ENCODE measurements at places on chromosomes 12 and 14. TPM values are rescaled to one million over a fixed set of nuclear protein-coding genes. Genes with fewer than 3 reads are reported as not detected.

Gene GDF3
- 0.96 TPM for total RNA-seq

Gene EPYC
- total RNA-seq: not detected

Gene SLCO1A2
- total RNA-seq: not detected

Gene TMTC2
- total RNA-seq: 10.1 TPM

Gene PPFIA2
- total RNA-seq: not detected

Gene ADAM21
- total RNA-seq: 0.19 TPM

Gene GRIN2B
- total RNA-seq: not detected

Gene IGF1
- total RNA-seq: 1.4 TPM

Gene C1QL4
- total RNA-seq: not detected

Gene ACSM4
- total RNA-seq: not detected

Gene LGALS3
- 68.6 TPM for total RNA-seq

Gene MFAP5
- total RNA-seq: not detected

Gene KCNC2
- not detected for total RNA-seq

Gene RNASE4
- 20.9 TPM for total RNA-seq

Gene TTC8
- 14.4 TPM for total RNA-seq

Gene MYG1
- 45.7 TPM for total RNA-seq

Gene SPSB2
- 4.3 TPM for total RNA-seq

Gene CLEC4C
- not detected for total RNA-seq

Gene FIGNL2
- total RNA-seq: 0.98 TPM

Gene PPP1R13B
- total RNA-seq: 24.3 TPM

Gene C12orf42
- not detected for total RNA-seq

All from vein endothelial cell (primary cell).